ENCODE measurements at places on chromosomes 7 and 10.
A peak's percentile ranks its signal among the peaks of the same experiment; 100 is the strongest.

- DNase-seq = no peak
These were observed 12.3 kb upstream of the MRPS33 start for GRCh38 chr7:141027043-141027442.

DNA sequence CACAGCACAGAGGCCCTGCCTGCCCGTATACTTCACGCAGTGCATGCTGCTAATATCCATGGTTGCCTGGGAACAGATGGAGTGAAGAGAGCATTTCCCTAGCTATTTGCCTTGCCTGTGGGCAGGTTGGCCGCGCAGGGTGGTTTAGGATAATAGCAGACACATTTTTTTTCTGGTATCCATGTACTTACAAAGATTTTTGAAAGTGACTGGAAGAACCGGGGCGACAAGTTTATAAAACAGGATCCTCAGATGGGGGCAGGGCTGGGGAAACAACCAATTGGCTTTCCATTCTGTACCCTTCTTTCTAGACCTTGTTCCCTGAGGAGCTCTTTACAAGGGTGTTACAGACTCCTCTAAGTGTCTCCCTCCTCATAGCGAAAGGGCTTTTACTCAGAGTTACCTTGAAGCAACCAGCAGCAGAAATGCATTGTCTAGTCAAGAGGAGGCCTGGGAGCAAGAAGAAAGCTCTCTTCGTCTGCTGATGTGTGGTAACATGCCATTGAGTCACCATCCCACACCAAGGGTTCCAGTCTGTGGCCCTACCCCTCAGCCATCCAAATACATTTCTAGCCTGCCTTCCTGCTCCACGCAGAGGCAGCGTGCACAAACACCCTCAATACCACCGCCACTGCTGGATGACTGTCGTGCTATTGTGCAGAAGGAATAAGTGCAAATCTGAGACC, 31.5 kb downstream of the MTURN start:
- DNase-seq = peak; percentile 84

DNA sequence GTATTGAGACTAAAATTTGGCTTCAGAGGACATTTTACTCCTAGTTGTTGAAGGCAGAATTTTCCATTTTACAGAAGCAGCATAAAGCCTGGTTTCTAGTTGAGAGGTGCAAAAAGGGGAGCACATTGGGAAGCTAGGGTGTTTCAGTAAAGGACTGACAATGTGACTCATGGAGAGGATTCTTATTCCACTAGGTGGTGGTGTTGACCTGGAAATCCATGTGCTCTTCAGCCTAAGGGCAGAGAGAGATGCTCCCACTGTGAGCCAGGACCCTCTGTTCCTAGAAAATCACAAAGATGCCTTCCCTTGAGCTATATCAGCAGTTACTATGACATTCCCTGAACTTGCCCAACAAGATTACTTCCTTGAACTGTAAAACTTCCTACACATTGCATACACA, 687.8 kb downstream of the IPMK start:
- DNase-seq = peak; percentile 29

GRCh38 chr10:52229291-52229931, 84.7 kb upstream of the DKK1 start:
- DNase-seq = peak; percentile 63

GRCh38 chr10:63348245-63348850, 117.4 kb downstream of the JMJD1C start:
- no peak for DNase-seq

- DNase-seq = no peak
These were observed 61.5 kb downstream of the KCND2 start for GRCh38 chr7:120334475-120334874.

DNA sequence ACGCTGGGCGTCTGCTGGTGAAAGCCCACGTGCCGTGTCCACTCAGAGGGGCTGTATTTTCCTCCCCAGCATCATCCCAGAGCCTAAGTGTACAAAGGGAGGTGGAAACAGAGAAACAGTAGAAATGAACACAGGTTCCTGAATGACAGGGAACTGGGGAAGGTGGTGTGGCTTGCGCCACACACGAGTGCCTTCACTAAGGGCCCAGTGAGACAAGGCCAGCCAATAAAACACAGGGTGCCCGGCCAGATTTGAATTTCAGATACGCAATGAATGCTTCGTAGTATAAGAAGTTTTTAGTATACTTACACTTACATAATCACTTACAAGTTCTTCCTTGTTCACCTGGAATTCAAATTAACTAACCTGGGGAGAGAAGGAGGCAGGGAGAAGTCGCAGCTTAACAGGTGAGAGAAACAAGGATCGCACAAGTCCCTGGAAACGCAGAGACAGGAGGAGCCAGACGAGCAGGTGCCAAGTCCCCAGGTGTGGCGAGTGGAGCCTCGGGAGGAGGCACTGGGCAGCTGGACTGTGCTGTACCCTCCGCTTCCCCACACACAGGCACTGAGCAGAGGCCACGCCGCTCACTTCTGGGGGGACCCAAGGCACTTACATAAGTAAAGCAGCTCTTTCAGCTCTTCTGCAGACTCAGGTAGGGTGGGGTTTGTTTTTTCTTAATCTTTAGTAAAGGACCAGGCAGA, 105.2 kb upstream of the MGMT start:
- no peak for DNase-seq

DNA sequence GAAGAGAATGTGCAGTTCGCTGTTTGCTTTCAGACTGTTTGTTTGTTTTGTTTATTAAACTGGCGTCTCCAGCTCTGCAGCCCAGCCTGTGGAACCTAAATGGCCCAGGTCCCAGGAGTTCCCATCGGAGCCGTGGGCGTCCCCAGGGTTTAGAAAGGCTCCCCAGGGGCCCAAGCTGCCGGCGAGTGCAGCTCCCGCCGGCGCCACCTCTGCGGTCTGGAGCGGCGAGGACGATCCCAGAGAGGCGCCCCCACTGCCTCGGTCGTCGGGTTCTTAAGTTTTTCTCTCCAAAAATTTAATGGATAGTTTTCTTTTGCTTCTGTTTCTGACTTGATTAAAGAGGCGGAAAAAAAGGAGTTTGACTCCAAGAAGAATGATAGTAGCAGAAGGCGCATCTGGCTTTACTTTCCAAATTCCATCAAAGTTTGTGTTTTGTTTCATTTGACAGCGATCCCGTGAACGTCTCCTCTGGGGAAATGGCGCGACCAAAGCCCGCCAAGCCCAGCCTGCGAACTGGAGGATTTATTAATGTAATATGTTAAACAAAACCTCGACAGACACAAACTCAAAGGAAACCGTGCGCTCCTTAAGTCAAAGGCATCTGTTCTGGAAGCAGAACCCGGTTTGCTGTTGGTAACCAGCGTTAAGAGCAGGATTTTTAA, 718 bp upstream of the FZD1 start:
- no peak for DNase-seq

GRCh38 chr10:72709041-72709440, 17.1 kb downstream of the MCU start:
- no peak for DNase-seq

- no peak for DNase-seq
These were observed 557 bp upstream of the ZNF282 start for GRCh38 chr7:149194799-149195179.

GRCh38 chr7:151497306-151497871, 22.3 kb downstream of the RHEB start:
- DNase-seq = no peak

GRCh38 chr7:55326081-55326835, 38.9 kb upstream of the LANCL2 start:
- DNase-seq = no peak

DNA sequence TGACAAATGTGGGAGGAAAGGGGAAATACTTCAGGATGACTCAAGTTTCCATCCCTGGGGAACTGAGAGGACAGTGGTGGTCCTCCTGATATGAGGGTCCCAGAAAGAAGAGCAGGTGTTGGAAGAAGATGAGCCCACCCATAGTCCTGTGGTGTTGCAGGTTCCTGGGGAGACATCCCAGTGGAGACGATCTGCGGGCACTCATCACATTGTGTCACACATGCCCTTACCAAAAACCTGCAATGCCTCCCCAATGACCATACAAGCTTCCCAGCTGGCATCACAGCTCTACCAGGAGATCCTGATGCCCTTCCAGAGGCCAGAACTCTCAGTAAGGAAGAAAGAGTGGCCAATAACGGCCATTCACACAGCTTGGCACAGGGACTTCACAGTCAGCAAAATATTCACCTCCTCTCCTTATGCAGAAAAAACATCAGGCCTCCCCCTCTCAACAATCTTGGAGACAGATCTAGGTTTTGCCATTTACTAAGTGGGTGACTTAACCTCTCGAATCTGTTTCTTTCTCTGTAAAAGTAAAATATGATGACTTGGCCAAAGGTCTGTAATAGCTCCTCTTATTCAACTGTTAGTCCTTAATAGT, 9.0 kb downstream of the PUS7 start:
- no peak for DNase-seq

DNA sequence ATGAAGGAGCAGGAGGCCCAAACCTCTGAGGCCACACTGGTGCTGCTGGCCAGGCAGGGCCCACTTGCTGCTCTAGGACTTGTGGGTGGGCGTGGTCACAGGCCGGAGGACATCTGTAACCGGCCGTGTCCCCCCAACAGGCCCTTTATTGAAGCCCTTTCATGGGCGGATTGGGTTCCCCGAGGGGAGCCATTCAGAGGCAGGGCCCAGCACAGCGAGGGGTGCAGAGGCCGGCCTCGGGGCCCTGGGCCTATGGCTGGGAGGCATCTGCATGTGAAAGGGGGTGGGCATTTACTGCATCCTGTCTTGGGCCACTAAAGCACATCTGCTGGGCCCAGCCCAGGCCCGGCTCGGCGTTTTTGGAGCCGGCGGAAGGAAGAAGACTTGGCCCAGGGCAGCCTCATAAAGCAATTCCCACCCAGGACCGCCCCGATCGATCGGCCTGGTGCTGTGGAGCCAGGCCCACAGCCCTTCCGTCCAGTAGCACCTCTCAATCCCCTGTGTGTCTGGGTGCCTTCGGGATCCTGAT, 8.4 kb downstream of the LHPP start:
- DNase-seq = no peak

DNA sequence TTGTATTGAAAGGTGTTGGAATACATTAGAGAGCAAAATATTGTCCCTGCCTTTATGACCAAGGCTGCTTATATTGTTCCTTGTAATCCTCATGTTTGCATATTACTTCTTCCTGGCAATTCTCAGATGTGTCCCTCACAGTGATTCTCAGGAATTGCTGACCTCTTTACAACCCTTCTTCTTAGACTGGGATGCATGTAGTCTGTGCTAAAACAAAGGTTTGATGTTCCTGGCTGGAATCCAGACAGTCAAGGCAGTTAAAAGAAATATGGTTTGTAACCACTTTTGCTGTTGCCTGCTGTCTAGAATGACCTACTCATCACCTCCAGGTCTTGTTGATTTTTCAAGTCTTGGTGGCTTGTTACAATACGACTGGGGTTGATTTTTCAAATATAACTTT, 367.6 kb downstream of the HGF start:
- DNase-seq = no peak

GRCh38 chr7:95213148-95213547, 111.2 kb downstream of the PON1 start:
- DNase-seq = no peak

DNA sequence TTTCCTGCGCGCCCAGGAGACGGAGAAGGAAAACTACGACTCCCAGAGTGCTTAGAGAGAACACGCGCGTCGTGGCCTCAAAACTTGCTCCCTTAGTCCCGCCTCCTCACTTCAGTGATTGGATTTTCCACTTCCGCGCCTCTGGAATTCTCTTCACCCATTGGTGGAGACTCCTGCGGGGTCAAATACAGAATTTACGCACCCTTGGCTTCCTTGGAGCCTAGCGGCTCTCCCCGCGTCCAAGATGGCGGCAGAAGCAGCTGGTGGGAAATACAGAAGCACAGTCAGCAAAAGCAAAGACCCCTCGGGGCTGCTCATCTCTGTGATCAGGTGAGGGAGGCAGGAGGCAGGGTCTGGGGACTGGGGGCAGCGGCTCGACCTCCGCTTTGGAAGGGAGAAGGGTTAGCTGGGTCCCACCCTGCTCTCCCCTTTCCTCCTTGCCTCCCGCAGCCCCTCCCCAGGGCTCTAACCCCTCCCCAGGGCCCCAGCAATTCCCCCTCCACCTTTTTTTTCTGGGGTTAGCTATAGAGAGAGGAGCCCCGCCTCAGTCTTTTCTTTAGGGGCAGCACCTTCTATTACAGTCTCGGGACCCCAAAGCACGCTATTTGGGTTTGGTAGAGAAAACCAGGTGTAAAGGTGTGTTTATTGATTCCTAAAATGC, at the start of gene EXOC4:
Gene EXOC4, plus strand, starts transcription at position 221 of the 661 bp plus-strand sequence.
- DNase-seq = peak; percentile 96

GRCh38 chr7:5383314-5384098, 40.1 kb downstream of the TNRC18 start:
- no peak for DNase-seq

- no peak for DNase-seq
These were observed 115.6 kb downstream of the DPP6 start for GRCh38 chr7:154167807-154168206.

DNA sequence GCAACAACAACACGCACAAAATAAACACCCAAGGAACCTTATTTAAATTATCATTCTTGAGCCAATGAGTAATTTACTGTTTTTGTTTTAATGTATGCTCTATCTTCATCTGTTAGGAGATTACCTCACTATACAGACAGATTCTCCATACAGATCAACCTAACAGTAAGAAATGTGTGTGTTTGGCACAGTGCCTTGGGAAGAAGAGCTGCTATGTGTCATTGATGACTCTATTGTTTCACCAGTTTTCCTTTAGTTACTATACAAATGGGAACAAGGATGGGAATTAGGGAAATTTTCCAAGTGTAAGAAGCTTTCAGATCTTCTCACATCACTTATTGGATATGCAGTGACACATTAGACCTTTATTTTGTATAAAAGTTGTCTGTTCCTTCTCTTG, 640.3 kb downstream of the NRG3 start:
- no peak for DNase-seq

GRCh38 chr7:55502124-55502857, 70.0 kb downstream of the VOPP1 start:
- no peak for DNase-seq

DNA sequence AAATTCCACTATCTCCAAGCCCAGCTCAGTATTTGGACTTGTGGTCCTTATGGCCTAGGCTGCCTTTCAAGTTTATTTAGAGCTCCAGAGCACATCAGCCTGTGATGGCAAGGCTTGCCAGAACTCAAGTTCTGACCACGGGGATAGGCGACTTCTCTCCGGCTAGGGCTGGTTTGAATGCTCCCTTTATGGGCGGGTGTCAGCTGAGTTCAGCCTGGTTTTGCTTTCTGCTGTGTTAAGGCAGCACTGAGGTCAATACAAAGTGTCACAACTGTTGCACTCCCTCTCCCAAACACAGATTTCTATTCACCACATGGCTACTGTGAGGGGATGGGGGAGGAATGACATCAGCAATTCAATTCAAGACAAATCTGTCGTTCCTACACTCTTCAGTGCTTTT, 318.1 kb upstream of the MYO3A start:
- no peak for DNase-seq

Measured in foreskin keratinocyte (primary cell).